Smooth muscle cell of trachea (primary cell): ENCODE measurements at places on chromosomes 1 and 21. TPM values are rescaled to one million over a fixed set of nuclear protein-coding genes. Genes with fewer than 3 reads are reported as not detected.

Gene CFHR4
- total RNA-seq: under 0.01 TPM in 1 of 2 replicates, not detected in the other

Gene VSIG8
- total RNA-seq: 0.15 and 0.17 TPM in 2 replicates

Gene KRTAP27-1
- total RNA-seq: not detected in 2 replicates

Gene TRNP1
- total RNA-seq: 33.5 and 59.7 TPM in 2 replicates

Gene AGBL4
- total RNA-seq: not detected in 2 replicates

Gene IGSF21
- not detected in 2 replicates for total RNA-seq

Gene CRYAA
- total RNA-seq: not detected in 2 replicates

Gene KLF17
- under 0.01 and 0.17 TPM in 2 replicates for total RNA-seq

Gene APOBEC4
- not detected in 2 replicates for total RNA-seq
